ENCODE measurements at places on chromosomes 1 and 21. TPM values are rescaled to one million over a fixed set of nuclear protein-coding genes. Genes with fewer than 3 reads are reported as not detected.
A peak's percentile ranks its signal among the peaks of the same experiment; 100 is the strongest.

Gene PCNT
- total RNA-seq, result 26.1 TPM

Gene RUNX3
- 0.26 TPM for total RNA-seq

Gene OLFML2B
- total RNA-seq, result 5.1 TPM

Gene TMPRSS15
- not detected for total RNA-seq

Gene GBP7
- total RNA-seq, result not detected

Gene C1orf174
- 24.1 TPM for total RNA-seq

Gene CADM3
- 2.1 TPM for total RNA-seq

Gene CFHR2
- not detected for total RNA-seq

Gene NENF
- total RNA-seq, result 65.5 TPM

Gene RIT1
- 25.2 TPM for total RNA-seq

GRCh38 chr21:35326677-35327076 lies 277.6 kb upstream of the RUNX1 start:
- H3K36me3 ChIP-seq, result no peaks in the 10 kb centered on the region
- DNase-seq, result peak; percentile 20
- H3K27me3 ChIP-seq, result no peaks in the 10 kb centered on the region
- H3K4me3 ChIP-seq, result no peak overlapping the region

DNA sequence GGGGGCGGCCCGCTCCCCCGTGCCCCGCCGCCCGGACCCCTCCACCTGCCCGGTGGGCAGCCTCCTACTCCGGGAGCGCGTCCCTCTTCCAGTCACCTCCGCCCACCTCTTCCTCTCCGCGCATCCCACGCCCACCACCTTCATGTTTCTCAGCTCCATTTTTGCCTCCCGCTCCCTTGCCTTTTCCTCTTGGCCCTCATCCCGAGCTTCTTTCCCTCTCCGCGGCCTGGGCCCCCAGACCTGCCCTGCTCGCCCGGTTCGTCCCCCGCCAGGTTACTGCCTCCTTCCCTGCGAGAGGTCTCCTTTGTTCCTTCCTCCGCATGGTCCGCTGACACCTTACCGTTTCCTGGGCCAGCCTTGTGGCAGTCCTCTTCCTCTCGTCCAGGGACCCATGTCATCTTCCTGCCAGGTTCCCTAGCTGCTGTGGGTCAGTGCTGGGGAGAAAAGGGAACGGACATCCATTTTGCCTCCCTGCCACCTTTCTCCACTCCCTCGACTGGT lies 563 bp downstream of the QSOX1 start:
- peak overlapping the region; percentile 94 for H3K27ac ChIP-seq
- H3K4me3 ChIP-seq, result peak overlapping the region; percentile 99
- H3K27me3 ChIP-seq, result no peaks in the 10 kb centered on the region
- DNase-seq, result no peak
- peaks cover 29% of the 10 kb centered on the region for H3K4me1 ChIP-seq

GRCh38 chr1:8643542-8644536 lies 173.6 kb downstream of the RERE start:
- H3K27me3 ChIP-seq, result no peaks in the 10 kb centered on the region
- DNase-seq, result no peak
- H3K4me3 ChIP-seq, result no peak overlapping the region
- no peaks in the 10 kb centered on the region for H3K36me3 ChIP-seq
- no peak overlapping the region for H3K27ac ChIP-seq

DNA sequence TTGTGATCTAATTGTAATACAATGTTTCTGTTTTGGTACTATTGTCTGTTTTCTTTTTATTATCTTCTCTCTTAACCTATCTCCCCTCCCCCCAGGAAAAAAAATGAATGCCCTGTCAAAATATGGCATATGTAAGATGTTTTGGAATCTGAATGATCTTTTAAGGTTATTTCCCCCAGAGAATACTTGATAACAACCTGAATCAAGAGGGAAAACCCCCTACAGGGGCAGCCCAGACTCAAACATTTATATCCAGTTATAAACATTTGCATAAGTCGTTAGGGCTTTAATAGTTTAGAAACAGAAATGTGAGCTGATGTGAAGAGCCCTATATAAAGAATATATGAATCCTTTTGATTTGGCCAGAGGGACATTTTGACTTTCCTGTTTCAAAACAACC lies 169.5 kb downstream of the VAV3 start:
- no peak for DNase-seq
- no peaks in the 10 kb centered on the region for H3K27me3 ChIP-seq
- no peak overlapping the region for H3K4me3 ChIP-seq
- H3K27ac ChIP-seq, result no peak overlapping the region
- H3K36me3 ChIP-seq, result no peaks in the 10 kb centered on the region
- no peaks in the 10 kb centered on the region for H3K4me1 ChIP-seq

DNA sequence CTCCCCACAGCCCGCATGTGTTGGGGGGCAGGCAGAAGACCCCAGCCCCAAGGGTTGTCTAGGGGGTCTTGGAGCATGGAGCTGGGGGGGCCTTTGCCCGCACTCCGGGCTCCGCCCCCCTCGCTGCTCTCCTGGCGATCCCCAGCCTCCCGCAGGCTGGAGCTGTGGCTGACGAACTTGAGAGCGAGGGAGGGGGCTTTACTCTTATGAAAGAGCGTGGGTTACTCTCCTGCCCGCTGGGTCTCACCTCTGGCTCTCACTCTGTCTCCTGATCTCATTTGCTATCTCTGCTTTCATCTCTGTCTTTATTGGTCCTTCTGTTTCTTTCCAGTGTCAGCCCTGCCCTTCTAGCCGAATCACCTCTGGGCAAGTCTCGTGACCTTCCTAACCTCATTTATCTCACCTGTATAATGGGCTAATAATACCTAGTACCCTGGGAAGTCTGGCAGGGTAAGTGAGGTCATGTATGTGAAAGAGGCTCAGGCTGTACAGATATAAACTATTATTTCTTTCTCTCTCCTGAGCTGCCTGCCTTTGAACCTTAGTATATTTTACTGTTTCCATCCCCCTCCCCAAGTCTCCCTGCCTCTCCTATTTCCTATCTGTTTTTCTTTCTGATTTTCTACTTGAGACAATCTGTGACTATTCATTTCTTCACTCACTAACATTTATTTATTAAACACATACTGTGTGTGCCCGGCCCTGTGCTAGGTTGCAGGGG lies 731 bp downstream of the EFNA4 start:
- H3K36me3 ChIP-seq, result peaks cover 2% of the 10 kb centered on the region
- H3K4me3 ChIP-seq, result peak overlapping the region; percentile 92
- H3K4me1 ChIP-seq, result peaks cover 10% of the 10 kb centered on the region
- no peak overlapping the region for H3K27ac ChIP-seq
- no peaks in the 10 kb centered on the region for H3K27me3 ChIP-seq

- DNase-seq, result no peak
- no peak overlapping the region for H3K4me3 ChIP-seq
- H3K27me3 ChIP-seq, result no peaks in the 10 kb centered on the region
- H3K36me3 ChIP-seq, result no peaks in the 10 kb centered on the region
- H3K27ac ChIP-seq, result no peak overlapping the region
These were observed 37.3 kb downstream of the MRPS6 start for GRCh38 chr21:34110594-34111202.

DNA sequence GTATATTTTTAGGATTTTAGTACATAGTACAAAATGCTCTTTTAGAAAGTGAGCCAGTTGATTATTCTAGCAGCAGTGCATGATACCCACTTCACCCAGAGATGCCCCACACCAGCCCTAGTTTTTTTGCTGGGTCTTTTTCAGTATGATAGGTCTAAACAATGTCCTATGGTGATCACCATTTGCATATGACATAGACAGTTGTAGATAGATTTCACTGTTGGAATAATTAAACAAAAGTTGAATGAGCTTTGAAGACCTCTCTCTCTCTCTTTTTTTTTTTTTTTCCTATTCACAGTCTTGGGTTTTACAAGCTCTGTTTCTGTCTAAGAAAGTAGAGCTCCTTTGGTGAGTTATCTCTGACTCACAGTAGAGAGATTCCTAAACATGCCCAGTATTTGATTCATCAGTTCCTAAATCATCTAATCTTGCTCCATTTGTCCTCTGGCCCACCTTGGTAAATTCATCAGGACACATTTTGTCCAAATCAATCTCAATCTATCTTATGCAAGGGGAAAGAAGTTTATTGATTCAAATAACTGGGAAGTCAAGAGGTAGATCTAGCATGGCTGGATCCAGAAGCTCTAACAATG lies 44.7 kb upstream of the VAV3 start:
- no peaks in the 10 kb centered on the region for H3K36me3 ChIP-seq
- no peaks in the 10 kb centered on the region for H3K27me3 ChIP-seq
- H3K4me3 ChIP-seq, result no peak overlapping the region
- H3K27ac ChIP-seq, result no peak overlapping the region

DNA sequence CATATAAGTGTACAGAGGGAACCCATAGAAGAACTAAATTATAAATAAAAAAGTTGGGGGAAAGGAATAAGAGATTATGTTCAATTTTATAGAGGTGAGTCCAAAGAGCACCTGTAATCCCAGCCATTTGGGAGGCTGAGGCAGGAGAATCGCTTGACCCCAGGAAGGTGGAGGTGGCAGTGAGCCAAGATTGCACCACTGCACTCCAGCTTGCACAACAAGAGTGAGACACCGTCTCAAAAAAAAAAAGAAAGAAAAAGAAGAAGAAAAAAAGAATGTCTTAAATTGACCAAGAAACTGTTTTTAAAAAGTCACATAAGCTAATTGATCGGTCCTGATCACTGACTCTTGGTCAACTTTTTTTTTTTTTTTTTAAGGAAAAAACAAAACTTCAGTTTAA lies 19.1 kb upstream of the ATF3 start:
- H3K27me3 ChIP-seq, result peaks cover 12% of the 10 kb centered on the region
- no peak overlapping the region for H3K4me3 ChIP-seq
- DNase-seq, result no peak
- no peaks in the 10 kb centered on the region for H3K36me3 ChIP-seq
- no peak overlapping the region for H3K27ac ChIP-seq
